Cortex of kidney (tissue), 1 donor: ENCODE measurements at places on chromosomes 2 and 18.

DNA sequence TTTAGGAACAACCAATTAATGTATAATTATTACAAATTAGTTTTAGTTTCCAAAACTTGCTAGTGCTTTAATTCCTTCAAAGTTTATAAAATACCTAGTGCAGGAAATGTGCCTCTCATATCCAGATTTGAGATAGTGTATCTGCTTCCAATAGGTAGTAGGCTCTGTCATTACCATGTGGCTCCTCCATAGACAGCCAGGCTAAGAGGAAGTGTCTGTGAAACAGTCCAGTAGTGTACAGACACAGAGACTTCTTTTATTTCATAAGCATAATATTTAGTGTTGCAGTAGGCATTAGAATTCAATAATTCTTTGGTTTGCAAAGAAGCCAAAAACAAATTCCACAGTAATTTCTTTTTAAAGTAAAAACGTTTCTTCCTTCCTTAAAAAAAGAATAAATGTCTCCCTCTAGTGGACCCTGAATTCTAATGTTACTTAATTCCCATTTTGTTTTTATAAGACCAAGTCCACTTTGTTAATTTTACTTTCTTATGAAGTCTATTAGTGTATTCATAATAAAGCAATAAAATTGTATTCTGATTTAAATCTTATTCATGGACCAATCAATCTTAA lies 101.2 kb downstream of the NEB start:
- no peak for DNase-seq

- no peak for DNase-seq
These were observed 192.5 kb downstream of the ATAD2B start for GRCh38 chr2:23734416-23734815.

- DNase-seq = no peak
These were observed 564.2 kb downstream of the MBD2 start for GRCh38 chr18:53660306-53660705.

DNA sequence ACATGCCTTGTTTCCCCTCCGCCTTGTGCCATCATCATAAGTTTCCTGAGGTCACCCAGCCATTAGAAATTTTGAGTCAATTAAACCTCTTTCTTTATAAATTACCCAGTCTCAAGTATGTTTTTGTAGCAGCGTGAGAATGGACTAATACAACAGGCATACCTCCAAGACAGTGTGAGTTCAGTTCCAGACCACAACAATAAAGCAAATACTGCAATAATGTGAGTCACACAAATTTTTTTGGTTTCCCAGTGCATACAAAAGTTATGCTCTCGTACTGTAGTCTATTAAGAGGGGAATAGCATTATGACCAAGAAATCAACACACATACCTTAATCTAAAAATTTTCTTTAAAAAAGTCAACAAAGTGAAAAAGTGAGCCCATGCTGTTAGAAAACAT lies 217.2 kb downstream of the NR4A2 start:
- DNase-seq = no peak

DNA sequence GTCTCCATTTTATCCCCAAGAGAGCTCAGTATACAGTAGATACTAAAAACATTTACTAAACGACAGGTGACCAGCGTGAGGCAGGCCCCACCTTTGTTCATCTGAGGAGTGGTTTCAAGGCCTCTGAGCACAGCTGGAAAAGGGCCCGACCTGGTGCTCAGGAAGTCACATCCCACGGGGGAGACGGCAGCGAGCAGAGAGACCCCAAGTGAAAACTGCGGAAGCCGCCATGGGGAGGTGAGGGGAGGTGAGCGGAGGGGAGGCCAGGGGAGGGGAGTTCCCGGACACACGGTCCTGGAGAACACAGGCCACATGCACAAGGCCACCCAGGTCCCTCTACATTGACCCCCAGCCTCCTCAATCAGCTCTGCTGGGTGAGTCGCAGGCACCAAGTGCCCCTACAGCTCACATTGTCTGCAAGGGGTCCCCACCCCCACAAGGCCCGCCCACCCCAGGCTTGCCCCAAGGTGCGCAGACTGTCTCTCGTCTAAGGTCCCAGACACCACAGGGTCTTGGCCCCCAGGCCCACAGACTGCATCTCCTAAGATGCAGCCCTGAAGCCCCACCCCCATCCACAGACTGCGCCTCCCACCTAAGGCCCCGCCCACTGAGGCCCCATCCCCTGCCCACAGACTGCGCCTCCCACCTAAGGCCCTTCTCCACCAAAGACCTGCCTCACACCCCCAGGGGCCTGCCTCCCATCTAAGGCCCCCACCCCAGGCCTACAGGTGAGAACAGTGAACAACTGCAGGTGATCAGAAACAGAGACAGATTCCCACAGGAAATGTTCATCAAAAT lies 19.1 kb downstream of the PARD6G start:
- DNase-seq = no peak

- DNase-seq = no peak
These were observed 423.4 kb downstream of the ZEB2 start for GRCh38 chr2:144096531-144096930.

DNA sequence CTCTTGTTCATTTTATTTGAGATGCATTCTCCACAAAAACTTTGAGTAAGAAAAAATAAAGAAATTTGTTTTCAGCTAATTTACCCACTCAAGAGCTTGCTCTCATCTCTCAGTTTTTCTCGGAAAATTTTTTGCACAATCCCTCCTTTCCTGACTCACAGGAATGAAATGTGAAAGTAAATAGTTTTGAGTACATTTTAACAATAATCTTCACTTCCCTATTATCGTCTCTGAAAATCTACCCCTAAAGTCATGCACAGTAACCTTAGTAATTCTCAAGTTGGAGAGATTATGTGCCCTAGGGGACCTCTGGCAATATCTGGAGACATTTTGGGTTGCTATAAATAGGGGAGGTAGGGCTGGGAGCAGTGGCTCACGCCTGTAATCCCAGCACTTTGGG lies 2.6 kb downstream of the CYB5A start:
- DNase-seq = no peak

- no peak for DNase-seq
These were observed 525.4 kb upstream of the VWC2L start for GRCh38 chr2:213885485-213885884.

DNA sequence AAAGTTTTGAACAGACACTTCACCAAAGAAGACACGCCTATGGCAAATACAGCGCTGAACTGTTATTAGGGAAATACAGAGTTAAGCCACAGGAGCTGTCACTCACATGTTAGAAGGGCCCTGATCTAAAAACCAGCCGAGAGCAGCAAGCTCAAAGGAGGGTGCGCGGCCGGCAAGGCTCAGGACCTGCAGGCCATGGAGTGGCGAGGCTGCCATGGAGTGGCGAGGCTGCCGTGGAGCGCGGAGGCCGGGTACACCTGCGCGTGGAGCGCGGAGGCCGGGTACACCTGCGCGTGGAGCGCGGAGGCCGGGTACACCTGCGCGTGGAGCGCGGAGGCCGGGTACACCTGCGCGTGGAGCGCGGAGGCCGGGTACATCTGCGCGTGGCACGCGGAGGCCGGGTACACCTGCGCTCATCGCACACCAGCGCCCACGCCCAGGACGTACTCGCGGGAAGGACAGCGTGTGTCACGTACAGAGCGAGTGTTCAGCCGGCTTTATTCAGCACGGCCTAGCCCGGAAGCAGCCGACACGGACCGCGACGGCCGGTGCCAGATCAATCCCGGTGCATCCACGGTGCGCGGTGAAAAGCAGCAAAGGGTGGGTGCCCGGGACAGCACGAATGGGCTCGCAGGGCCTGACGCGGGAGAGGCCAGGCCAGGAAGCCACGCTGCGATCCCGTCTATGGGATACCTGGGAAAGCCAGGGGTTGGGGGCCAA lies 68.8 kb downstream of the SLC66A2 start:
- no peak for DNase-seq

DNA sequence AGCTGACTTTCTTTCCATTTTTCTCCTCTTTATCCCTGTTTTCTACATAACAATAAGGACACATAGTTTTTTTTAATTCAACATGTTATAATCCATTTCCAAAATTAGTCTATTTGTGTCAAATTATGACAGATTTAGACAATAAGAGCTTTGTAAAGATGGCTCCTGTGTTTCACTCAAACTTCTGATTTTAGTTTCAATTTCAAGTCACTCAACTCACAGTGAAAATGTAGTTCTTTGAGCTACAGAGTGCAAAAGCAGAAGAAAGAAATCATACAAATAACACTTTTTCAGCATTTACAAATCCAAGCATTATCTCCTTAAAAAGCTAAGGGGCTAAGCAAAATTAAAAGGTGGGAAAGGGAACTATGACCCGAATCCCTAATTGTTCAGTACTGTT lies 340.7 kb upstream of the TRIB2 start:
- no peak for DNase-seq

GRCh38 chr2:9086465-9086864 lies 83.0 kb upstream of the MBOAT2 start:
- no peak for DNase-seq

GRCh38 chr2:12222554-12222953 lies 476.1 kb downstream of the LPIN1 start:
- DNase-seq = no peak

DNA sequence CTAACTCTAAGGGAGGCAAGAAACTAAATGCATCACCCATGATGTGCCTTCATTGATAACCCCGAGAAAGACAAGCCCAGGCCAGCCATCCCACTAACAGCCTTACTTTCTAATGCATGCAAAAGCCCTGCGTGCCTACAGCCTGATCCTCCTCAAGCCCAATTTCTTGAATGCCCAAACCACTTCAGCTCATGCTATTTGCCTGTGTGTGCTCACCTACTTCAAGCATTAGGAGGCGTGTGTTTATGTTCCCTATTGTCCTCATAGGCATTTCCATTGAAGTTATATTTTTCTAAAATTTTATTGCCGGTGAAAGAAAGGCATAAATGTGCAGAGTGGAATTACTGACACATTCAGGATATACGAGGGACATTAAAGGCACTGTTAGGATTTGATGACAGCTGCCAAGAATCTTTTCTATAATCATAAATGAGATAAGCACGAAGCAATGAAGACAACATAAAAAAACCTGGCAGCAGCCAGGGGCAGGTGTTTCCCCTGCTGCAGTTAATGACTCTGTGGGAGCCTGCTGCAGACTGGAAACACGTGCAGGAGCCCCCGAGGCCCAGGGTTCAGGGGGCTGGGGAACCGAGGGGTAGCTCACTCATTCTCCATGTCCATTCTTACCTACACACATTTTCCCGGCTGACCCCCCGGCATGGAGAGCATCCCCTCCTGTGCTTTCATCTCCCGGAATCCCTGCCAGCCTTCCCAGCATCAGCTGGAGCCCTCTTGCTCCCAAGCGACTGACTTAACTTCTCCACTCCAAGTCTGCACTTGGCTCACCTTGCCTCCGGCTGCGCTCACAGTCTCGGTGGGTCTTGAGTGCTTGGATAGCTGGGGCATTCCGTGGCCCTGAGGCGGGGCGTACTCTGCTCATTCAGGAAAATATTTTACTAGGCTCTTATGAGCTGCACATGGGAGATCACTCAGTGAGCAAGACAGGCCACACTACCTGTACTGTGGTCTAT lies 292.3 kb upstream of the SIX2 start:
- no peak for DNase-seq

GRCh38 chr2:187966924-187967323 lies 324.8 kb upstream of the GULP1 start:
- DNase-seq = no peak

GRCh38 chr18:48476550-48476917 lies 62.3 kb upstream of the CTIF start:
- DNase-seq = no peak

GRCh38 chr2:196083601-196084000 lies 15.0 kb upstream of the DNAH7 start:
- DNase-seq = no peak

DNA sequence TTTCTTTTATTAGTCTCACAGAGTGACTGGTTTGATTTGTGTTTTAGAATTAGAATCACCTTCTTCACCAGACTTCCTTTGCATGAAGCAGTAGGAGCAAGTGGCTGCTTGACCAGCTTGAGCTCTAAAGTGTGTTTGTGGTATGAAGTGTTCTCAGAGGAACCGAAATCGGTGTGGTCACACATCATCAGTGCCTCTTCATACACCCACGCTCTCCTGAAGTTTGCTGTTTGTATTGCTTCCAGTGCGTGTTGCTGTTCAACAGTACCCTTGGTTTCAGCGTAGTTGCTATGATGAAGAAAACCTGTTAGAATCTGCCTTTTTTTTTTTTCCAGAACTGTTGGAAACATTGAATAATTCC lies 77.9 kb downstream of the LIMS1 start:
- no peak for DNase-seq

DNA sequence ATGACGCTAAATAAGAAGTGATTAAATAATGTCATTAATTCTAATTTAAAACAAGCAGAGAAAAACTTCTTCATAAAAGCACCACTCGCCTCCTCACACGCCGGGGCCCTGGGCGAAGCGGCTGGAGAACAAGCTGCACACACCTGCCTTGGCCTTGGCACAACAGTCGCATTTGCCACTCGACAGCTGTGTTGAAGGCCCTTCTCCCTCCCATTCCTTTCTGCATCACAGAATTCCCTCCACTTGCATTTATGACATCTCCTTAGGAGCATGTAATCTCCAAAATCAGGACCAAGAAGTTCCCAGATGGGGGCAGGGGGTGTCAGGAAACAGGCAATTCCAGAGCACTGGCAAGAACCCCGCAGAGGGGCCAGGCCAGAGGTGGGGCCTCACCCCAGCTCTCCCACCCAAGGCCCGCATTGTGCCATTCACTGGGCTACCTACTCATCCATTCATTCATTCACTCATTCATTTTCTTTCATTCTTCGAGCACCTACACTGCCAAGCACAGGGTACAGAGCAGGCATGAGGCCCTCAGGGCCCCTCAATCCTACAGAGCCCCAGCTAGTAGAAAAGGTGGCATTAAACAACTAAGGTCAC lies 6.4 kb downstream of the HDAC4 start:
- no peak for DNase-seq

GRCh38 chr2:142165790-142166189 lies 35.0 kb upstream of the LRP1B start:
- no peak for DNase-seq

DNA sequence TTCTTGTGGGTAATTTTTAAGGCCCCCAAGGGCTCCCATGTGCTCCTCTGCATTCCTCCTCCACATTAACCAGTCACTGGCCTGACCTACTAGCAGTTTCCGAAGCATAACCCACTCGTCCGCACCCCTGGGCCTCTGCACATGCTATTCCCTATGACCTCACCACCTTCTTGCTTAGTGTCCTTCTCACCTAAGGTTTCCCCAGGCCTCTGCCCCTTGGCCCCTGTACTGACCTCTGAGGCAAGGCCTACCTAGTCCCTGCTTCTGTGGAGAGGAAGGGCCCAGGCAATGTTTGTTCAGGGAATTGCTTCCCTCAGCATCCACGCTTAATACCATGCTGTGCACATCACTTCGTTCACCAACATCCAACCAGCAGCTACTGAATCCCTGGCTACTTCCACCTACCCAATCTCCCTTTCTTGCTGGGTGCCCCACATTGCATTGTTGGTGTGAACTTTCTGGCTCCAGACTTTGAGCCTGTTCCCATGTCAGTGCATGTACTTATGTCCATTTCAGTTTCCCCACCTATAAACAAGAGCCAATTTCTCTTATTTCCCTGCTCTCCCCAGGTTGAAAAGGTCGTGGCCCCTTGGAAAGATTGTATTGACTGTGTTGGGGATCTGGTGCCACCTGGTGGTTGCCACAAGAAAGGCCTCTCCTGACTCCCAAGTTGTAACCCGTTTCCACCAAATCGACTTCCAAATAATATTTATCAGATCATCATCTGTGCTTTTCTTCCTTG lies 19.2 kb upstream of the TMEM177 start:
- no peak for DNase-seq

GRCh38 chr2:29530281-29530680 lies 391.1 kb downstream of the ALK start:
- no peak for DNase-seq
